ENCODE measurements at places on chromosomes 2 and 18.

GRCh38 chr18:46663539-46663938 lies 6.5 kb upstream of the LOXHD1 start:
- DNase-seq: no peak

DNA sequence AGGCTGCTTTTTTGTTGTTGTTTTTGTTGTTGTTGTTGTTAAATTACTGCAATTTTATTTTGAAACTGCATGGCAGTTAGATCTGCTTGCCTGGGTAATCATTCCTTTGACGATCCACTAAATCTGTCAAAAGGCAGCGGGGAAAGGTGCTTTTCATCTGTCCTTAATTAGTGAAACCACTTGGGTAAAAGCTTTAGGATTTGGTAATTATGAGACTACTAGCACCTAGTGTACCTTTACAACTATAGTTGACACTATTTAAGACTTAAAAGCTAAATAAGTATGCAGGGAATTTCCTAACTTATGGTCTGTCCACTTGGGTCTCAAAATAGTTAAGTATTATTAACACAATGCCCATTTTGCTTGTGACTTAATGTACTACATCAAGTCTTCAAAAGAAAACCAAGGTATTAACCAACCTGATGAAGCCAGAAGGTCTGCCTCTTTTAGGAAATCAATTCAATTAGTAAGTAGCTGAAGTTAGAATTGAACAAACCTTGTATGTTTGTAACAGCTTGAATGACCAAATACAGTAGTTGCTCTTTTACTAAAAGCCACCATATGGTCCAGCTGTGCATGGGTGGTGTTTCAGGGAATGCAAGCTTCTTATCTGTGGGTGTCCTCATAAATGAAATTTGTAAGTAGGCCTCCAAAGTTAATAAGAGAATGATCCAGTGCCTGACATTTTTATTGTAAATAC lies 44.8 kb downstream of the NAB1 start:
- no peak for DNase-seq

DNA sequence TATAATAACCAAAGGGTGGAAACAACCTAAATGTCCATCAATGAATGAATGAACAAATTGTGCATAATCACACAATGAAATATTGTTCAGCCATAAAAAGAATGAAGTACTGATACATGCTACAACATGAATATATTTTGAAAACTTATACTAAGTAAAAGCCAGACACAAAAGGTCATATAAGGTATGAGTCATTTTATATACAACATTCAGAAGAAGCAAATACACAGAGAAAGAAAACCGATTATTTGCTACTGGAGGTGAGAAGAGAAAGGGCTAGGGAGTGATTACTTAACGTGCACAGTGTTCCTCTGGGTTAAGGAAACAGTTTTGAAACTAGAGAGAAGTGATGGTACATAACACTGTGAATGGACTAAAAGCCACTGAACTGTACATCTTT lies 105.3 kb downstream of the GORASP2 start:
- no peak for DNase-seq

- no peak for DNase-seq
These were observed 1392.4 kb upstream of the SLC39A10 start for GRCh38 chr2:194264586-194264985.

- no peak for DNase-seq
These were observed 2.7 kb upstream of the RNPEPL1 start for GRCh38 chr2:240565333-240566202.

DNA sequence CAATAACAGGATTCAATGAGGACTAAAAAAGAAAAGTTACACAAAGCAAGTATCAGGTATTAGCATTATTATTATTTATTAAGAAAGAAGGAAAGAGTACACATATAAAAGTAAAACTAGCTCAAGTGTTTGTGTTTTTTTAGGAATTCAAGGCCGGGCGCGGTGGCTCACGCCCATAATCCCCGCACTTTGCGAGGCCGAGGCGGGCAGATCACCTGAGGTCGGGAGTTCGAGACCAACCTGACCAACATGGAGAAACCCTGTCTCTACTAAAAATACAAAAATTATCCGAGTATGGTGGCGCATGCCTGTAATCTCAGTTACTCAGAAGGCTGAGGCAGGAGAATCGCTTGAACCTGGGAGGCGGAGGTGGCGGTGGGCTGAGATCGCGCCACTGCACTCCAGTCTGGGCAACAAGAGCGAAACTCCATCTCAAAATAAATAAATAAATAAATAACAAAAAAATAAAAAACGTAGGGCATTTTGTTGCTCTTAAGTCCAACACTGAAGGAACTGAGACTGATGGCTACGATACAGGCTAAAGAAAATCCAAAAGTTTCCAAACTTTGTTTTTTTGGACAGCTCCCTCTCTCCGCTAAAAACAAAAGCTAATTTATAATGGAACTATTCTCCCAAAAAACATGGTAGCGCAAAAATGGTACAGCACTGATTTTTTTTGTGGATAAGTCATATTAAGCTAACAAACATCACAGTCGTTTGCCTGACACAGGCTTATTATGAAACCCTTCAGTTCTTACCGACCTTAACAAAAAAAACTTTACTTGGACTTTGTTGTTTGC lies 1.7 kb downstream of the TRAPPC8 start:
- DNase-seq: no peak

DNA sequence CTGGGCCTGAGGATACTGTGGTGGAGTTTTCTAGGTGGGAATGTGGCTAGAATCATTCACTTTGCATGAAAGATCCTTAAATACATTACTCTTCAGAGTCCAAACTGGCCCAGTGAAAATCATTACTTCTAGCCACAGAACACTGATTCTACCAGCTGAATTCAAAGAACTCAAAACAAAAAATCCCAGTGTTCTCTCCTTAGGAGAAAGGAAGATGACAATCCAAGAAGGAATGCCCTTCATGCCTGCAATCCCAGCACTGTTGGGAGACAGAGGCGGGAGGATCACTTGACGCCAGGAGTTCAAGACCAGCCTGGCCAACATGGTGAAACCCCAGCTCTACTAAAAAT lies 35.2 kb downstream of the FAM228A start:
- DNase-seq: no peak

DNA sequence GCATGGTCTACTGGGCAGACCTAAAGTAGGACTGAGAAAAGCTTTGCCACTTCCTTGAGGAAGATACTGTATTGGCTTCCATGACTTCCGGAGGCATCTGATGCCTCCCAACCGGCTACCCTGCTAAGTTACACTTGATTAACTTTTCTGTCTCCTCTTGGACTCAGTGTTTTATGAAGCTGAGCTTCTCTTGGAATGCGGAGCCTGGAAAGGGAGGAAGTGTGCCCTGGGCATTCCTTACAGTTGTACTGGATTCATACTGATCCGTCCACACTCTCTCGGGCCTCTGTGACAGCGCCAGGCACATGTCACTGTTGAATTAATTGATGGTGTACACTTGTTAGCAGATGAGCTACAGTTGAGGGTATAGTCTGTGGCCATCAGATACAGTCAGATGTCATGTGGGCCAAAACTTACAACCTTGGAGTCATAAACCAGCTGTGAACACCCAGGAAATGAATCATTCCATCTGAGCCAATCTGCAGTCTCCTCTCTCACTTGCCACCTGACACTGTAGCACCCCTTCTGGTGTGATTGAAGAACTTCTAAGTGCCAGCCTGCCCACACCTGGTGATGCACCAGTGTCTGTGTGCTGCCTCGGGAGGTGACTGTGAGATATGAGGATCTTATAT lies 122.5 kb downstream of the FHOD3 start:
- no peak for DNase-seq

GRCh38 chr2:151334082-151334815 lies 23.1 kb upstream of the TNFAIP6 start:
- no peak for DNase-seq

GRCh38 chr2:80651435-80651834 lies 346.9 kb upstream of the LRRTM1 start:
- no peak for DNase-seq

GRCh38 chr2:72889991-72890390 lies 2.8 kb downstream of the SPR start:
- DNase-seq: no peak

DNA sequence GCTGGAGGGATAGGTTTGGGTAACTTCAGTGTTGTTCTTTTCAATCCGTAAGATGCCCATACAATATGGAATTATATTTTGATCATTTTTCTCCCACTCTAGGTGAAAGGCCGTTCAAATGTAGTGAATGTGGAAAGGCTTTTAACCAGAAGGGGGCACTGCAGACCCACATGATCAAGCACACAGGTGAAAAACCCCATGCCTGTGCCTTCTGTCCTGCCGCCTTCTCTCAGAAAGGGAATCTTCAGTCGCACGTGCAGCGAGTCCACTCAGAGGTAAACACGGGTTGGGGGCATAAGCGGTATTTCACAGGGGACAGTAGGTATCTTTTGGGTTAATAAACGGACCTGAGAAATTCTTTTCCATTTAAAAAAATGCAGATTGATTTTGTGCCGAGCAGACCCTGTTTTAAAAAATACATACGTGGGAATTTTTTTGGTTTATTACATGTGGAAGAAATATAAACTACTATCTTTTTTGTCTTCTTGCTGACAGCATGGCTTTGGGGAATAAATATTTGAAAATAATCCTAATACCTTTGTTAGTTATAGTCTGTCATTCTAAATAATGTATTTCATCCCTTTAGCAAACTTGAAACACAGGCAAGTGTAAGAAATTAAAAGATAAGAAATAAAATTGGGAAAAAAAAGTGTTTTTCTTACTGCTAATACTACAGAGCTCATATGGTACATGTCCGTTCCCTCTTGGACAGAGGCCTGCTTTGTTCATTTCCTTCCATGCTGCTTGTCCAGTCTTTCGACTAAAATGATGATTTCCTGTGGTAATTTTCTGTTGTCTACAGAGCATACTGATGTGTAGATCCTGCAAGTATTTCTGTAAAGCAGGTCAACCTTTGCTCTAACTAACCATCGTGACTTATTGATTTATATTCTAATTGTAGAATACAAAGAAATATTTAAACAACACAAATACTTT lies 53.3 kb downstream of the ZNF236 start:
- no peak for DNase-seq

- DNase-seq: no peak
These were observed 22.8 kb downstream of the OTOF start for GRCh38 chr2:26455037-26455669.

DNA sequence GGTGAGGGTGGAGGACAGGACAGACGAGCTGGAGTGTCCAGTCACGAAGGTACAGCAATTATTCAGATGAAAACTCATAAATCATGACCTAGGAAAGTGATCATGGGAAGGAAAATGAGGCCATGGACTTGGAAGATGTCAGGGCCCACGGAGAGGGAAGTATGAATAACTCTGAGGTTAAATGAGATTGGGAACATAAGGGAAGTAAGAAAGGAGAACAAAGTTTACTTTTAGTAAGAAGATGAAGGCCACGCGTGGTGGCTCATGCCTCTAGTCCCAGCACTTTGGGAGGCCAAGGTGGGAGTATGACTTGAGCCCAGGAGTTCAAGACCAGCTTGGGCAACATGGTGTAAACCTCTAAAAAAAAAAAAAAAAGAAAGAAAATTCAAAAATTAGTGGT lies 56.2 kb downstream of the AQP4 start:
- no peak for DNase-seq

DNA sequence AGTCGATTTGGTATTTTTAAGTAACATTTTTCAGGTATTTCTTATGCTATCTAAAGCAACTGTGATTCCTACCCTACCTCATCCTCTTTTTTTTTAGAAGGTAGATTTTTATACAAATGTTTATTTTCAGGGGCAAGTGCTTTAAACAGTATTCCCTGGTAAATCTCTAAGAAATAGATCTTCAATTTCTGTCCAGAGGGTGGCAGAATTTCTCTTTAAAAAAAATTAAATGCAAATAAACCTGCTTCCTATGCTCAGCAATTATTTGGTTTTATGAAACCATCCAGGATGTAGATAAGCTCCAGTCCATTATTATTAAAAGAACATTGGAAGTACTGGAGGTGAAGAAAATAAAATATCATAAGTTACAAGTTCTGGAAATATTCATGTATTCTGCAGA lies 191.9 kb downstream of the MYO3B start:
- no peak for DNase-seq

GRCh38 chr18:13558124-13558523 lies 168.2 kb downstream of the FAM210A start:
- DNase-seq: no peak

DNA sequence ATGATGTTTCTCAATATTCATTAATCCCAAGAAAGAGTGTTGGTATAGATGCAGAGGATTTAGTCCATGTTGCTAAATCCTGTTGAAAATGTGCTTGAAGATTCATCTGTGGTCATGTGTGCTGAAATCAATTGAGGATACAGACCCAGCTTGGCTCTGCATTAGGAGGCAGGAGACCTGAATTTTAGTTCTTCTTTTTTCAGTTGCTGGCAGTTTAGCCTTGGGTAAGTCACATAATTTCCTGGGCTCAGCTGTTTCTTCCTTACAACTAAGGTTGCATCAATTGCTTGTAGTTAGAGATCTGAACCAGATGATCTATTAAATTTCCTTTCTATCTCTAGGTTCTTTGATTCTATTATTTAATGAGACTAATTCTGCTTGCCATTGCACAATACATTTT lies 54.4 kb downstream of the SETBP1 start:
- no peak for DNase-seq

DNA sequence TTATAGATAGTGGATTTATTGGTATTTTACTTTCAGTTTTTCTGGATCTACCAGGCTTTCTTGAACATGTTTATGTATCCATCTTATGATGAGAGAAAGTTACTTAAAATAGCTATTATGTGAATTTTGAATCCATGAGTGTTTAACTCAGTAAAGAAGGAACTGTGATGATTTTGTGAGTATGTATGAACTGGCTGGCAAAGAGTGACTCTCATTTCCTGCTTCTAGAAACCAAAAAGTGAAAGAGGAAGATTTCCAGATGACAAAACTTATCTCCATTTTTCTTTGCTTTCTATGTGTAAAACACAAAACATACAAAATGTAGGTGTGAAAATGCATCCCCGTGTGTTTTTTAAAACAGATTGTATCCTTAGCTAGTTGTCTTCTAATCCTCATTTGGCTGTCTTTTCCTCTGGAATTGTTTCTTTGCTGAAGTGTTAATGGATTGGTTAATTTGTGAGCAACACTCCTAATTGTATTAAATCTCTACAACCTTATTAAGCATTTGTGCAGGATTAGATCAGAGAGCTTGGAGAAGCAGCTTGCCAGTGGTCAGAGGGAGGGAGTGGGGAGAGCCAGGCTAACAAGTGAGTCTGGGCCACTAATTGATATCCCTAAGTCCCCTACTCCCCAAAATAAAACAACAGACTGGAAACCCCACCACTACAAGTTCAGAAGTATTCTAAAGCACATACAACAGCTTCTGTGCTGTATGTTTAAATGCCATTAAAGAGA lies 23.9 kb downstream of the PTPRM start:
- DNase-seq: no peak
